NCI-H69 (cell line): ENCODE measurements at places on chromosomes 5 and 9.

GRCh38 chr5:150410524-150411244 lies 2.0 kb downstream of the CD74 start:
- DNase-seq = peak; percentile 86

DNA sequence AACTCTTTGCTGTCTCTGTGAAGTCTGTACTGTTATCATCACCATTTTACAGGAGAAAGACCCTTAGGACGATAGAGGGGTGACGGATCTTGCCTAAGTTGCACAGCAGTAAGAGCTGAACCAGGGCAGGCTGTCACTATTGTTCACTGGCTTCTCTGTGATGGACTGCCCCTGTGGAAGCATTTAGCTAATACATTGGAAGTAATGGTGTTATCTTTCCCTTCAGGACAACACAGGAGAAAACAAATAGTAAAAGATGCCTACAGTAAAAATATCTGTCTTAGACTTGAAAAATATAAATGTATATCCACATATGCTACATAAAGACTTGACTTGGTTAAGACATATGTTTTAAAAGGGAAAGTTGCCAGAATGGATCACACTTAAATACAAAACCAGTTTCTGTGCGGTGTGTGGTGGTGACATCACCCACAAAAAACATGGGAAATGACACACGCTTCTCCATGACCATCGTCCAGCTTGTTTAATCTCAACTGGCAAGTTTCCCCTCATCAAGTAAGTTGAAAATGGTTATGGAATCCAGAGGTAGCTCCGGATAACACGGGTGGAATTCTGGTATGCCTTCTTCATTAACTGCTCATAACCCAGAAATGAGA lies 351.8 kb downstream of the EBF1 start:
- no peak for DNase-seq

DNA sequence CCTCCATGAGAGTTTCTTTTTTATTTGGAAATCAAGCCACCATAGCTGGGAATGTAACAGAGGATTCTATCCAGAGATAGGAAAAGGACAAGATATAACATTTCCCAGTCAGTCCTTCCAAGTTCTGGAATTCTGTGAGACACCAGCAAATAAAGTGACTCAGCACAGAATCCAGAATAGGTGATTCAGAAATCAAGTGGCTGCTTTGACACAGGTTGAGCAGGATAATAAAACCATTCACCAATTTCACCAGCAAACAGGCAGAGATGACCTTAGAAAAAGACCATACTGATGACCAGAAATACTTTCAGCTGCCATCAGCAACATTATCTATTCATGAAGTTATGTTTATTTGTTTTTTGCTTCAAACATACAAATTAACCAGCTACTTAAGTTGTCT lies 491.5 kb upstream of the TUSC1 start:
- no peak for DNase-seq

DNA sequence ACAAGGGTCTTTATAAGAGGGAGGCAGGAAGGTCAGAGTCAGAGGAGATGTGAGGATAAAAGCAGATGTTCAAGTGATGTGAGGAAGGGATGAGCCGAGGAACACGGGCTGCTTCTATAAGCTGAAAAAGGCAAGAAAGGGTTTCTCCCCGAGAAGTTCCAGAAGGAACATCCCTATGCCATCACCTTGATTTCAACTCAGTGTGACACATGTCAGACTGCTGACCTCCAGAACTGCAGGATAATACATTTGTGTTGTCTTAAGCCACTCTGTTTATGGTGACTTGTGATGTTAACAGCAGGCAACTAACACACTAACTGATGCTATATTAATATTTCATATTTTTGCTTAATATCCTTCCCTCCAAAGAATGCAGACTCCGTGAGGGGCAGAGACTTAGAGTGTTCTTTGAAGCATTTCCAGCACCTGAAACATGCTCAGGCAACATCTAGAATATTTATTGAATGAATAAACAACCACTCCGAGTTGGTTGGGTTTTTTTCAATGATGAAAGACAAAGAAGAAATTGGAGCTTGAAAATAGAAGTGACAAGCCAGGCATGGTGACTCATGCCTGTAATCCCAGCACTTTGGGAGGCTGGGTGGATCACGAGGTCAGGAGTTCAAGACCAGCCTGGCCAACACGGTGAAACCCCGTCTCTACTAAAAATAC lies 77.6 kb upstream of the ADRA1B start:
- no peak for DNase-seq

- DNase-seq = no peak
Observed at GRCh38 chr5:159956074-159956473, 39.8 kb downstream of the ADRA1B start.

- peak; percentile 93 for DNase-seq
Observed at GRCh38 chr5:111461255-111461671, 51.1 kb downstream of the STARD4 start.

- DNase-seq = peak; percentile 62
Observed at GRCh38 chr5:152349683-152350526, 55.2 kb downstream of the NMUR2 start.
